ENCODE measurements at places on chromosomes 12 and 14. TPM values are rescaled to one million over a fixed set of nuclear protein-coding genes. Genes with fewer than 3 reads are reported as not detected.

DNA sequence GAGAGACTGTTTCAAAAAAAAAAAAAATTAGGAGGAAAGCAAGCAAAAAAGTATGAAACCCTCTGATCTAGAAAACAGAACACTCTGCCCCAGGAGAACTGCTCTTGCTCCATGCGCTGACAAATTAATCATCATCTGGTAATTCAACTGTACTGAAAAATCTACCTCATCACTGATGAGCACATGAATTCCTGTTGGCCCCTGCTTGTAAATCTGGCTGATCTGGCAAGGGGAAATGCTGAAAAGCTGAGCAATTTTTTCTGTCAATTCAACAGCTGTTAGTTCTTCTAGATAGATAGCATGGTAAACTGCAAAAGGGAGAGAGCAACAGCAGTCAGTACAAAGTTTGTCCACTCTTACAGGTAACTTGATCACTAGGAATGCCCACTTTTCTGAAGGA lies 15.2 kb upstream of the CSRNP2 start:
- DNase-seq: no peak

DNA sequence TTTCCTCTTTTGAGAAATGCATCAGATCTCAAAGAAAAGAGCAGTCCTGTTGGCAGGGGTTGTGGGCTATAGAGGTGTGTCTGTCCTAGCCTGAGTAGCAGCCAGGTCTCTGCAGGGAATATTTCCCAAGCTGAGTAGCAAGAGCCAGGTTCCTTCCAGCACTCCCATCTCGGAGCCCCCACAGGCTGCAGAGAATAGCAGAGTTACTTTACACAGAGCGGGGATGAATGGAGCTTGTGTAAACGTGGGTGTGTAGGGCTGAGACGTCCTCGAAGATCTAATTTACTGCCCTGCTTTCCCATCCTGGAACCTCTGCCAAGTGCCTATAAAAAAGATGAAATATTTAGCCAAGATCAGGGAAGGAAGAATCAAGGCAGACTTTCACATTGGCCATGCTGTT lies 156.6 kb downstream of the TSPAN9 start:
- no peak for DNase-seq

GRCh38 chr14:87013583-87013982 lies 979.4 kb downstream of the GALC start:
- DNase-seq: no peak

GRCh38 chr14:67517083-67517482 lies 16.0 kb upstream of the PLEKHH1 start:
- no peak for DNase-seq

Gene NOPCHAP1
- 42.3 TPM for total RNA-seq

Gene GYS2
- not detected for total RNA-seq

Measured in activated naive CD8-positive, alpha-beta T cell treated with anti-CD3 and anti-CD28 coated beads for 36 hours (primary cell).